ENCODE measurements at places on chromosomes 6 and 20.

DNA sequence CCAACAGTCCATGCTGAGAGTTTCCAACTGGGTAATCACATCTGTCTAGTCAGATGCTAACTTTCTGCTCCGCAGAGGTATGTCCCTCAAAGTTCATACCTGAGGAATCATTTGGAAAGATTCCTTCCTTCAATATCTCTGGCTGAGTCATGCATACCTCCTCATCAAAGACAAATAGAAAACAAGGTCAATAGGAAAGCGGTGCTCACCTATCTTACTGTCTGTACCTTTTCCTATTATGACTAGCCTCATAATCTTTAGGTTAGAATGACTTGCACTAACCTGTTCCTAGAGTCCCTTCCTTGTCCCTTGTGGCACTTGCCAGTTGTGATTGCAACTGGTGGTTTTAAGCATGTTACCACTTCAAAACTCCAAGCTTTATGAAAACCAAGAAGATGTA lies 78.2 kb upstream of the PTPRK start:
- DNase-seq: no peak

GRCh38 chr20:6707321-6707831 lies 60.1 kb upstream of the BMP2 start:
- no peak for DNase-seq

GRCh38 chr6:142570221-142570671 lies 268.4 kb downstream of the ADGRG6 start:
- DNase-seq: no peak

- no peak for DNase-seq
Measured at GRCh38 chr6:13655700-13656099, 40.6 kb downstream of the NOL7 start.

- no peak for DNase-seq
Measured at GRCh38 chr6:96620851-96621250, 57.9 kb downstream of the FHL5 start.

- no peak for DNase-seq
Measured at GRCh38 chr6:120588424-120588823, 745.9 kb downstream of the TBC1D32 start.

DNA sequence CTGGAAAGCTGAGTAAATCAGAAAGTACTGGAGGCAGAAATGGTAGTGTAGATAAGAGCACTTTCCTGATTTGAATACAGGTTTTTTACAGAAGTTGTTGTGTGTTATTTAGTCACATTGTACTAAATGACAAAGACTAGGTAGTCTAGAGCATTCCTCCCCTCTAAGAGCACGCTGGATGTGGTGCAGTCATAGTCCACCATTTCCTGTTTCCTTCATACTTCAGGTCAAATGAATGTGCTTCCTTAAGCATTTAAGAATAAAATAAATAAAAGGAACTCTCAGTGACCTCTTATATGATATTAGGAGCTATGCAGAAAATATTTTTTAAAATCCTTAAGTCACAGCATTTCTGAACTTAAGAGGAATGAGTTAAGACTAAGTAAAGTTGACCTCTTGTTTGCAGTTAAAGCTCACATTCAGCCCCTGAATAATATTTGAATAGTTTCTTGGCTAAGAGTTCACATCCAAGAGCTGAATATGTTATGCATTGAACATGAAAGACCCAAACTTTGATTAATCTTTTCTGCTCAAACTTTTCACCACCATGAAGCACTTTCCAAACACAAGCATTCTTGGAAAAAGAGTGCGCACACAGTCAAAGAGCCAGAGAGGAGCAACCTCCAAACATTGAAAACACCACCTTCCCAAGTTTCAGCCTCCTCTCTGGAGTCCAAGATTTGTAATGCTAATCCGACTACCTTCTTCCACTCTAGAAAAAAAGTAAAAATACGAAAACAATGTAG lies 53.4 kb upstream of the TMEM30A start:
- no peak for DNase-seq

DNA sequence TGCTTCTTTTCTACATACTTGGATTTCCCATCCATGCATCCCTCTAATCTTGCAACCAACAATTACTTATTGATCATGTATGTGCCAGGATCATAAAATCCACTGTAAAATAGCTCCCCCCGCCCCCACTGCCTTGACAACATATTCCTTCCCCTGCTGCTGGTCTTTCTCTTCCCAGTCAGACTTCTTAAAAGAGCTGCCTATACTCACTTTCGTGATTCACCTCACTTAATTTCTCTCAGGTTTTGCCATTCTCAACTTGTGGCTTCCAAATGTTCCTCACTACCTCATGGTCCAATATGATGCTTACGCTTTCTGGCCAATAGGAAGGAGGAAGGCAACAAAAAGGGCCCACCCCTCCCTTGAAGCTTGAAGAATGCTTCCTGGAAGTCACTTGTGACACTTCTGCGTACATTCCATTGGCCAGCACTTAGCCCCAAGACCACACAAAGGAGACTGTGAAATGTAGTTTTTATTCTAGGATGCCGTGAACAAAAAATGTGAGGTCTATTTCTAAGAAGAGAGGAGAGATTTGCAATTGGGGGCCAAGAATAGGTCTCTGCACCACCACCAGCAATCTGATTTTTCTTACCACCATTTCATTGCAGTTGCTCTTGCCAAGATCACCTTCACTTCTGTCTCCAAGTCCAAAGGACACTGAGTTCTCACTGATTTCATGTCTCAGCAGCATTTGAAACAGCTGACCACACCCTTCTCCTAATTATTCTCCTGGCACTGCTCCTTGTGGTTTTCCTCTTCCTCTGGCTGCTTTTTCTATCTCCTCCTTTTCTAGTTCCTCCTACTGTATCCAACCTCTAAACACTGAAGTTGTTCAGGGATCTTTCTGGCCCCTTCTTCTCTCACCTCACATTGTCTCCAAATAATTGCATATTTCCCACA lies 30.8 kb downstream of the CD164 start:
- DNase-seq: no peak

GRCh38 chr6:168708984-168709383 lies 268.0 kb downstream of the SMOC2 start:
- DNase-seq: no peak

DNA sequence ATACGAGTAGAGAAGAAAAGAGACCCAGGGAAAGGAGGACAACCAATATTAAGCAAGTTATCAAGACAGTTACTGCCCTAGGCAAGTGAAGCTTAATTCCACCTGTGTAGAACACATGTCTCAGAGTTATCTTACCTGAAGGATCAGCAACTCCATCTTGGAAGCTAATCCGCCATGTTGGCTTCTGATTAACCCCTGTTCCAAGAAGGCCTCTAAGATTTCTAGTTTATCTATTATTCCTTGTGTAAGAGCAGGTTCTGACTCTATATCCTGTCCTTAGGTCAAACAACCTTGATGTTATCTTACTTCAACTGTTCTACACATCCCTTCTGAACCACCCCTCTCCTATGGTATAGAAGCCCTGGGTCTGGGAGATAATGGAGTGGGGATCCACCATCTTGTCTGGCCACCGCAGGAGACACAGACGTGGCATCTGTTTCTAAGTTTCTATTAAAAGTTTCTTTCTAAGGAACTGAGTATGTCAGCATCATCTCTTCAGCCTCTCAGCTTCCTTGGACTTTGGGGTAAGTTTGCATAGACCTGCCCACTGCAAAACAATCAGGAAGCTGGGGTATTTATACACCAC lies 27.7 kb upstream of the PTPN1 start:
- DNase-seq: no peak

DNA sequence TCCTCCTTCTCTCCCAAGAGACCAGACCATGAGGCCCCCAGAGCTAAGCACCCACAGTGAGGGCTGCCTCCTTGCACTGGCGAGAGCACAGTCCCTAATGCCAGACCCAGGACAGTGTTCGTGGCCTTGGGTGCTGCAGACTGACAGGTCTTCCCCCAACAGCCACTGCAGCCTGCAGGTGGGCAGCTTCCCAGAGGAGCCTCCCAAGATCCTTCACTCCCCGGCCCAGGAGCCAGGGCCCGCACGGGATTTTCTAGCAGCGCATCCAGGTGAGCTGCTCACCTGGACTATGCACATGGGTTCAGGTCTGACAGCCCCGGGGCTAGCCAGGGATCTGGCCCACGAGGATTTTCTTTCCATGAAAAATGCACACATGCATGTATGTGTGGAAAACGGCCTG lies 41.7 kb downstream of the SUMO4 start:
- DNase-seq: no peak

GRCh38 chr20:22529150-22530019 lies 55.0 kb downstream of the FOXA2 start:
- DNase-seq: no peak

GRCh38 chr6:6645261-6645917 lies 56.9 kb downstream of the LY86 start:
- DNase-seq: no peak

DNA sequence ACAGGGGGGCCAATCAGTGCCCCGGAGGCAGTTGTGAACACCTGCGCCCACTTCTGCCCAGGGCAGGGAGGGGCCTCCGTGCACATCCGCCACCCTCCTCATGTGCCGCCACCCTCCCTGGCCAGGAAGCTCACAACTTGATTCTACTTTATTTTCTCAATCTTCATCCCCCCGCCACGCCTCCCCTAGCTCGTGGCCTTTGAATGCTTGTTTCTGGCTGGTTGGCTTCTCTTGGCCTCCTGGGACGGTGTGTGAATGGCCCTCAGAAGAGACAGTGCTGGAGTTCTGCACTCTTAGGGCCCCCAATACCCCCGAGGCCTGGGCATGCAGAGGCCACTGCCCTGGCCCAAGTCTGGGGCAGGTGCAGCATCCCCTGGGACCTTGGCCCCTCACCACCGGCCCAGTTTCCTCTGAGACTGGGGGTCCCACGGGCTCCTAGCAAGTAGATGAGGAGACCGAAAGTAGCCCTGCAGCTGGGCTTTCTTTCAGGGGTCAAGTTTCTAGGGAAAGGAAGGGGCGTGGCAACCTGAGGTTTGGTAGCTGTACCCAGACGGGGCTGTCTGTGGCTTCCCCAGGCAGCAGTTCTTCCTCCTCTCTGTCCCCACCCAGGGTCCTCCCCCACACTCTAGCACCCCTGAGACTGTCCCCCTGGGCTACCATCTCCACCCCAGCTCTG lies 1.3 kb downstream of the RGS19 start:
- DNase-seq: no peak

DNA sequence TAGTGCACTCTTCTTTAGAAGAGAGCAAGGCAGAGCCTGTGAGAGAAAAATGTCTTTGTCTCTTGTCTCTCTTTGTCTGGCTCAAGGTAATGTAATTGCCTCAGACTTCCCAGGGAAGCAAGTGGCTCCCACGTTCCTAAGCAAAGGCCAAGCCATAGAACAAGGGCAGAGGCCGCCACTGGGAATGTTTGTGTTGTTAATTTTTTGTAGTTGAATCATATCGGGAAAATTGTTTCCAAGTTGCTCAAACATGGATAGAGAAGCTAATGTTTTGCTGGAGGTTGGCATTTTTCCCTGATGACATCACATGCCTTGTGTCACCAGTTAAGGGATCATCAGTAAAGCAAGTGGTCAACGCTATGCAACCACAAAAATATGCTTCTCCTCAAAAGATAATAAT lies 211.5 kb upstream of the FOXA2 start:
- DNase-seq: no peak

GRCh38 chr6:77456531-77457248 lies 6.6 kb downstream of the HTR1B start:
- no peak for DNase-seq

GRCh38 chr6:31940256-31940664 lies 5.6 kb upstream of the CFB start:
- DNase-seq: no peak

GRCh38 chr6:45378334-45378926 lies 696 bp upstream of the SUPT3H start:
- no peak for DNase-seq

- DNase-seq: peak; percentile 61
Measured at GRCh38 chr6:27251112-27251605, 3.7 kb downstream of the PRSS16 start.

DNA sequence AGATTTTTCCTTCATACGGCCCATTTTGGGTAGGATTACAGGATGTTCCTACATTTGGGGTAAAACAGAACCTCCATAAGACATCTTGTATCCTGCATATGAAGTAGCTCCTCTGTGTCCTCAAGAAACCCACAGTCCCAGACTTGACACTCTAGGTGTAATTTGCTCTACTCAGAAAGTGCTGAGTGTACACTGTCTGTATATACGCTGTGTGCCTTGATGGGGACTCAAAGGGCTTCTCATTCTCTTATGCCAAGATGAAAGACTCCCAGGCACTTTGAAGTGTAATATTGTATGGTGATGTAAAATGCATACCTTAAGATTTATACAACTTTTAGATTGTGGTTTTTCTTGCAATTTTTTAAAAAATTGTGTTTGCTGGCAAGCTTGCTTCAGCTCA lies 5.2 kb downstream of the TFAP2D start:
- no peak for DNase-seq

DNA sequence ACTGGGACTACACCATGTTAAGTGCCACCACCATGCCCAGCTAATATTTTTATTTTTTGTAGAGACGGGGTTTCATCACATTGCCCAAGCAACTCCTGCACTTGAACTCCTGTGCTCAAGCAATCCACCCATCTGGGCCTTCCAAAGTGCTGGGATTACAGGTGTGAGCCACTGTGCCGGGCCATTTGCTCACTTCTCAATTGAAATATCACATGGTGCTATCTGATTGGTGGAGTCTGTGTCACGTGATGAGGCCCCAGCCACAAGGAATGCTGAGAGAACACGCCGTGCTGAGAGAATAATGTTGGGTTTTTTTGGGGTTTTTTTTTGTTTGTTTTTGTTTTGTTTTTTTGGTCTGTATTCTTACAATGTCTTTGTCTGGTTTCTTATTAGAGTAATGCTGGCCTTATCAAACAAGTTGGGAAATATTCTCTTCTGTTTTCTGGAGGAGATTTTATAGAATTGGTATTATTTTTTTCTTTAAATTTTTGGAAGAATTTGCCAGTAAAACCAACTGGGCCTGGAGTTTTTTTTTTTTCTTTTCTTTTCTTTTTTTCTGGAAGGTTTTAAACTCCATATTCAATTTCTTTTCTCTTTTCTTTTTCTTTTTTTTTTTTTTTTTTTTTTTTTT lies 183.2 kb upstream of the KCNG1 start:
- no peak for DNase-seq

DNA sequence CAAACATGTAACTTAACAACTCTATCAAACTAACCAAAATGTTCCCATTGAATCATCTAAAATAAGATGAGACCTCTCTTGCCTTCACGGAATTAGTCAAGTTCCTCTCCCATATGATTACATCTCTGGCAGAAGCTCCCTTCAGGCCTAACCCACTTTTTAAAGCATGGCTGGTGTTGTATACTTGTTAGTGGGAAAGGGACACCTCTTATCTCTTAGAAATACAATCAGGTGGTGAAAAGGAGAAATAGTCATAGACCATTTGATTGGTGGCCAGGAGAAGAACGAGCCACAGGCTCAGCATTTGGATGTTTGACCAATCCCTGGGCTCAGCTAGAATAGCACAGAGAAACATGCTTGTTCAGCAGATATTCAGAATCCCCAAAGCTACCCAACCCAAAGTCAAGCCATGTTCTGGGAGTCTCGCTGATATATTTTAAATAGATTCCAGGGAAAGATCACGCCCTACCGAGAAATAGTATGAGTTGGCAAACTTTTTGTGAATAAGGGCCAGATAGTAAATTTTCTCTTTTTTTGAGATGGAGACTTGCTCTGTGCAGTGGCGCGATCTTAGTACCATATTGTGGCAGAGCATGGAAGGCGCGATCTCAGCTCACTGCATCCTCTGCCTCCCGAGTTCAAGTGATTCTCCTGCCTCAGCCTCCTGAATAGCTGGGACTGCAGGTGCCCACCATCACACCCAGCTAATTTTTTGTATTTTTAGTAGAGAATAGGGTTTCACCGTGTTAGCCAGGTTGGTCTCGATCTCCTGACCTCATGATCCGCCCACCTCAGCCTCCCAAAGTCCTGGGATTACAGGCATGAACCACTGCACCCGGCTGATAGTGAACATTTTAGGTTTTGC lies 126.3 kb upstream of the MYLIP start:
- no peak for DNase-seq
